Frontal cortex (tissue), 4 donors: ENCODE measurements at places on chromosomes 13 and 19. TPM values are rescaled to one million over a fixed set of nuclear protein-coding genes. Genes with fewer than 3 reads are reported as not detected.
A peak's percentile ranks its signal among the peaks of the same experiment; 100 is the strongest.

DNA sequence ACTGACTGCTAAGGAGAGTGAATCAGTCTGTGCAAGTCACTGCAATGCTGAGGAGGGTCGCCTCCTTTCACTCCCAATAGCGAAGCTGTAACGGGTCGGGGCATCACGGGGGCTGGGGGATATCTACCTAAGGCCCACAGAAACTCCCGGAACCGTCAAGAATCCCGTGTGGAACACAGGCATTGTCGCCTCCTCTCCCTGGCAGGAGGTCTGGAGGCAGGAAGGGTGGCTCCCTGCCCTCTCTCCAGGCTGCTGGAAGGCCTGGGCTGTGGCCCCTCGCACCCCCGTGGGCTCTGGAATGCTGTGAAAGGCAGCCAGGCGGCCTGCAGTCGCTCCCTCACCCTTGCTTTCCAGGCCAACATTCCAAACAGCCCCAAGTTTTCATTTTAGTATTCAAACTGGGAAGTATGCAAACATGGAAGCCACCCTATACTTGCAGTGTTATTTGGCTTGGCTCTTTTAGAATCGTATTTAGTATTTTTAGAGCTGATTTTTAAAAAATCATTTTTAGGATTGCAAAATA lies 109.4 kb downstream of the CRYL1 start:
- DNase-seq, result no peak

SPIB gene
- under 0.01 TPM for total RNA-seq

DNA sequence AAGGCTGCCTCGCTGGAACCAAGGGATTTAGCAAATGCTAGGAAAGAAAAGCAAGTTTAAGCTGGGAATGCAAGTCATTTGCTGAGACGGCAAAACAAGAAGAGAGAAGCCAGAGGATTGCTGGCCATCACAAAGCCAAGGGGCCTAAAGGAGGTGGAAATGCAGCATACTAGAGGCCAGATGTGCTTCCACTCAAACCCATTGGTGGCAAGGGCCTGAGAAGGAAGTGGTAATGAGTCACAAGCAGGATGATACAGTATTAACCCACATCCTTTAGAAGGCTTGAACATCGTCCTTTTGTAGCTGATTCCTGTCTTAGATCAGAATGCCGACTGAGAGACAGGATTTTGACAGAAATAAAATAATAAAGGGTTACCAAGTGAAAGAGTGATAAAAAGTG lies 68.2 kb downstream of the ITGBL1 start:
- no peak for DNase-seq

- peak; percentile 53 for DNase-seq
Measured at GRCh38 chr19:53982001-53982451, 9.4 kb upstream of the CACNG6 start.

PBX4 gene
- total RNA-seq, result 11.4 TPM

DNA sequence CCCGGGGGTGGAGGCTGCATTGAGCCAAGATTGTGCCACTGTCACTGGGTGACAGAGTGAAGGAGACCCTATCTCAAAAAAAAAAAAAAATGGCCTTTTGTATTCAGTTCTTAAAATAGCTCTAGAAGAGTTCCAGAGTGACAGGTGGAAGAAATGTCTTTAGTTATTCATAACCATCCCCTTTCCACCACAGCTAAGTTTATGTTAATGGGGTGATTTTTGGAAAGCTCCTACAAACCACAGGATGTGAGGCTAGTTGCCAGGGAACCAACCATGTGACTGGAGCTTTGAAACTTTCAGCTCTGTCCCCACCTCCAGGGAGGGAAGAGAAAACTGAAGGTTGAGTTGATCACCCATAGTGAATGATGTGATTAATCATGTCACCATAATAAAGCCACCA lies 6.9 kb downstream of the ZNF490 start:
- DNase-seq, result no peak

GRCh38 chr13:38535261-38535660 lies 151.6 kb upstream of the FREM2 start:
- no peak for DNase-seq

DNA sequence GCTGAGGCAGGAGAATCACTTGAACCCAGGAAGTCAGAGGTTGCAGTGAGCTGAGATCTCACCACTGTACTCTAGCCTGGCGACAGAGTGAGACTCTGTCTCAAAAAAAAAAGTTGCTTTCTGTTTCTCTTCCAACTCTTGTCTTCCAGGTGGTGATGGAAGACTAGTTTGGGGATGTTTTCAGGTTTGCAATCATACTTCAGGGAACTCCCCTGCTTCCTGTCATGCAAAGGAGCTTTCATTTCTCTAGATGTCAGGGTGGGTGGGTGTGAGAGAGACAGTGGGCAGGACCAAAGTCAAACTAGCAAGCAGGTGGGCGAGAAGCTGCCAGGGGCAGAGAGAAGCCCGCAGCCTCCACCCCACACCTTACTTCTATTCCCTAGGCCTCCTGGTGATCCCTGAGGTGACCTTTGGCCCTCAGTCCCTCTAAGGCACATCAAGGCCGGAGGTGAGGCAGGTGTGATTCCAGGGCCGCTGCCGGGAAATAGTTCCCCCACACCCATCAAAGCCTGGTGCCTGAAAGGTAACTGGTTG lies 25.7 kb downstream of the CCNE1 start:
- DNase-seq, result no peak

DNA sequence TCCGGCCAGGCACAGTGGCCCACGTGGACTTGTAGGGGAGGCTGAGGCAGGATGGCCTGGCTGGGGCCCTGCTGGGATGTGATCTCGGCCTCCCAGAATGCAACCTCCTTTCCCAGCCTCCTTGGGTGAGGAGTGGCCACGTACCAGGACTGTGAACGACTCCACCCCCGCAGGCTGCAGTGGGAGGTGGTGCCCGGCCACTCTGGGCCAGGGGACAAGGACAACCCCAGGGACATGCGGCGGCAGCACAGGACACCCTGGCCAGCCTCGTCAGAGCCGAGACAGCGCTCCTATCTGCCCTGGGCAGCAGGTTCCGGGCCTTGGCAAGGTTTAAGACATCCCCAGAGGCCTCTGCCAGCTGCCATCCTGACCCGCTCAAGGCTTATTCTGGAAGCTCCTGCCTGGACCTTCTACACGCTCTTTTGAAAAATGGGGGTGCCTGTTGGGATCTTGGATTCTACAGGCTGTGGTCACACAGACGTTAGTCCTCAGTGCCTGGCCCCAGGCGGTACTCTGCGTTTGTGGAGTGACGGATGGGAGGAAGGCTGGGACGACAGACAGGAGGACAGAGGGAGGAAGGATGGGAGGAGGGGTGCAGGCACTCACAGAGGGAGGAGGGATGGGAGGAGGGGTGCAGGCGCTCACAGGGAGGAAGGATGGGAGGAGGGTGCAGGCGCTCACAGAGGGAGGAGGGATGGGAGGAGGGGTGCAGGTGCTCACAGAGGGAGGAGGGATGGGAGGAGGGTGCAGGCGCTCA lies 19.9 kb upstream of the CACTIN start:
- no peak for DNase-seq

GRCh38 chr19:49434907-49435583 lies 6.3 kb downstream of the SLC17A7 start:
- no peak for DNase-seq

DNA sequence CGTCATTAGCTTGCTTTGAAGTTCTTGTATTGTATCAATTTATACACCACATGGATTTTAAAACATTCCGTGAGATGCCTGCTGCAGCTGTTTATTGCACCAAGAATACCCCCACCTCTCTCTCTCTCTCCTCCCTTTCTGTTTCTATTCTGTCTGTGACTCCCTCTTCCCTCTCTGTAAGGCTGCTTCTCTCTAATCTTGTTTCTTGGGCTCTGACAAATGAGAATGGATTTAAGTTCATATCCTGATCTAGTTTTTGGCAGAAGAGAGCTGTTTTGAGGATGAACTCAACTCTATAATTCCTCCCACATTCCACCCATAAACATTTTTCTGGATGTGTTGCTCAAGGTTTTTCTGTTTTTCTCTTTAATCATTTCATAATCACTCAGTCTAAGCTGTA lies 144.3 kb upstream of the FRY start:
- no peak for DNase-seq

GRCh38 chr13:112956571-112957294 lies 12.3 kb upstream of the MCF2L start:
- no peak for DNase-seq

SBK3 gene
- not detected for total RNA-seq

GRCh38 chr19:53007200-53007599 lies 6.5 kb upstream of the ERVV-1 start:
- no peak for DNase-seq

- peak; percentile 24 for DNase-seq
Measured at GRCh38 chr13:32381539-32381938, 46.4 kb downstream of the N4BP2L1 start.

GRCh38 chr19:31533114-31533513 lies 183.9 kb upstream of the TSHZ3 start:
- no peak for DNase-seq

GRCh38 chr13:86864376-86864775 lies 806.8 kb upstream of the SLITRK5 start:
- no peak for DNase-seq

GRCh38 chr19:58361900-58362271 lies 665 bp downstream of the ZNF497 start:
- no peak for DNase-seq

GRCh38 chr19:35115177-35115951 lies at the start of gene FXYD3:
Gene FXYD3, plus strand, starts transcription at chr19:35115823. Its CDS starts 3,554 bp downstream, at chr19:35119377.
- DNase-seq, result peak; percentile 63

GRCh38 chr19:38143847-38144246 lies 80.2 kb downstream of the DPF1 start:
- no peak for DNase-seq

GJB6 gene
- 12.6 TPM for total RNA-seq

DNA sequence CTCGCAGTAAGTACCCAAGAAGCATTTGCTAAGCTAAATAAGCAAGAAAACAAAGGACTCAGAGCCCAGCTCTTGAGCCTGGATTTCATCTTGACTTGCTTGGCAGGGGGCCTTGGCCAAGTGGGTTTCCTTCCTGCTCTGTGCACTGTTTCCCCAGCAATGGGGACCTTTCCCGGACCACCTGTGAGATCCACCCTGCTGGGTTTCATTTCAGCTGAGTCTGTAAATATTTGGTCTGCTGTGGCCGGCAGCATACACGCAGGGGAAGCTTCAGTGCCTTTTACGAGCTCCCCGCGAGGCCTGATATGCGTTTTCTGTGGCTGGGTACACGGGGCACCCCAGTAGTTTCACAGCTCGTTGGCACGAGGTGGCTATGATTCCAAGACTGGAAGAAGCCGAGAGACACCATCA lies 12.4 kb upstream of the TINCR start:
- no peak for DNase-seq

- no peak for DNase-seq
Measured at GRCh38 chr19:13212759-13213330, 62.6 kb downstream of the IER2 start.

- DNase-seq, result no peak
Measured at GRCh38 chr13:29294821-29295220, 300.7 kb downstream of the SLC7A1 start.

DNA sequence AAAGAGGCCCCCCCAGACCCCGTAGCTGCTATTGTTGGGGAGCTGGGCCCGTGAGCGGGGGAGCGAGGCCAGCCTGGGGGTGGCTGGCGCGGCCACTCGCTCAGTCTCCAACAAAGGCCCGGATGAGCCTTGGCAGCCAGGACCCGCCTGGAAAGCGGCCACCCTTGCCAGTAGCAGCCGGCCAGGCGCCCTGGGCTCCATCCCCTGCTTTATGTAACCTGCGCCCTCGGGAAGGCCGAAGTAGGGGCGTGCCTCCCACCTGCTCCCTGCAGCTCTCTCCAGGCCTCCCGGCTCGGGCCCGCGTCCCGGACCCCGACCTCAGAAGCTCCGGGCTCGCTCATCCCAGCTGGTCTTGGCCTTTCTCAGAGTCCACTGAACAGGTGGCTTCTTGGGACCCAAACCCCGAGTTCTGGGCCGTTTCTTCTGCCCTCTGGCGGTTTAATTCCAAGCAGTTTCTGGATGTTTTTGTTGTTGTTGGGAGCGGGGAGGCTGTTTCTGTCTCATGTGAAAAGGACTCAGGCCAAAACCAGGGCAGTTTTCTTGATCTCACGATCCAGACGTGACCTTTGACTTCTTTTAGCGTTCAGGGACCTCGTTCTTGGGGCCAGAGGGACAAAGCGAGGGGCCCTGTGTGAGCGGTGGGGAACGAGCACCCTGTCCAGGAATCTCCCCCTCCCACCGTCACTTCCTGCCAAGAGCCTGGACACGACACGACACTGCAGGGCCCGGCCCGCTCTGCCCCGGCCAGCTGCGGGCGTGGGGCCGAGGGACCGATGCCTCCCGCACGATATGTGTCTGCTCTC lies 1.2 kb downstream of the CDC34 start:
- peak; percentile 76 for DNase-seq

CIC gene
- total RNA-seq, result 15.5 TPM

DNA sequence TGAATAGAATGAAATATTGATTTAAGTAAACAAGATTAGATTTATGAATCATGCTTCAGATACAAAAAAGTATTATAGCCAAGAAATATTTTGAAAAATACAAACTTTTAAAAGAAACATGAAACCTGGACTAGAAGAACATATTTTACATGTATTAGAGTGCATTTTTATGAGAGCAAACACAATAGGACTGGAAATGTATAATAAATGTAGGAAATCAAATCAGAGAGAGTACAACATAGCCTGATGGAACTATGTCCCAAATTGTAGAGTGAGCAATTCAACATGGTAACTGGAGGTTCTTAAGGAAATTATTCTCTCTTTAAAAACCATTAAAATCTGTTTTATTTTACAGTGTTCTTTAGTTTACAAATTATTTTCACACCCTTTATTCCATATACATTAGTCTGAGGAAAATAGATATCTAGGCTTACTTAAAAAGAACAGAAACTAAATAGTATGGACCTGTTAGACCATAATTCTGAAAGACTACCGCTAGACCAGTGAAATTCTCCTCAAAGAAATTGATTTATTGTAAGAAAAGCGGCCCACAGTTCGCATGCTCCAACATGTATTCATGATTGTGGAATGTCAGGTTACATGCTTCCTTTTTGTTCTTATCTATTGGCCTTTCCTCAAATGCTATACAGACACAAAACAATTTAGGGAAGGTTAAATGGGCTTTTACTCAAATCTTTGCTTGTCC lies 1526.5 kb upstream of the SLC10A2 start:
- DNase-seq, result no peak

TGFBR3L gene
- total RNA-seq, result not detected

- DNase-seq, result no peak
Measured at GRCh38 chr13:77339408-77339807, 12.5 kb upstream of the MYCBP2 start.
